ENCODE measurements at places on chromosomes 11 and 22.

GRCh38 chr11:108975641-108976071, 310.8 kb downstream of the DDX10 start:
- DNase-seq: no peak

DNA sequence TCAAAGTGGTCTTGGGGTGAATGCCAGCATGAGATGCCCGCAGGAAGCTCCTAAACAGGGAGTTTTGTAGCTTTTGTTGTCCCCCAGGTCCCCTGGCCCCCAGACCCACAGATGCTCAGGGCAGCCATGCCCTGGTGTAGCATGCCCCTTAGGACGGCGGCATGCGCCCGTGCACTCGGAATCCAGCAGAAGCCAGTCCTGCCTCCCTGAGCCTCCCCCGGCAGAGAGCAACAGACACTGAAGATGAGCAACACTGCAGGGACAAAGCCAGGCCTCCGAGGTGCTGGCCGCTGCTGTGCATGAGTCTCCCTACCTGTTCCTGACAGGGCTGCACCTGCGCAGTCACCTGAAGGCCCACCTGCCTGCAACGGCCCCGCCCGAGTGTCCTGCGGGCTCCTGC, 59.1 kb downstream of the TRMU start:
- DNase-seq: no peak

DNA sequence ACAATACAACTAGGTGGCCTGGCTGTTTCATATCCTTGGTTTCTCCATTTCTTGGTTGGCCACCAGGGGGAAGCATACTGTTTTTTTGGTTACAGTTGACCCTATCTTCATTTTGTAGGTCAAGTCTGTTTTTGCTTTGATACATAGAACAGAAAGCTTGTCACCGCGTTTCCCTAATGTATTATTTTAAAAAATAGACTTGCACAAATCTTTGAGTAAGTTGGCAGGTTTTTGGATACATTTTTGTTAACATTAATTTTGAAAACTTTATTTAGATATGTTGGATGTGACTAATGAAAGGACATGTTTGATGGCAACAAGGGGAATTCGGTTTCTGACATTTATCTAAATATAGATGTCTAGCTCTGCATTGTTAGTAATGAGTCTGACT, 3.0 kb downstream of the NCR3LG1 start:
- peak; percentile 65 for DNase-seq

DNA sequence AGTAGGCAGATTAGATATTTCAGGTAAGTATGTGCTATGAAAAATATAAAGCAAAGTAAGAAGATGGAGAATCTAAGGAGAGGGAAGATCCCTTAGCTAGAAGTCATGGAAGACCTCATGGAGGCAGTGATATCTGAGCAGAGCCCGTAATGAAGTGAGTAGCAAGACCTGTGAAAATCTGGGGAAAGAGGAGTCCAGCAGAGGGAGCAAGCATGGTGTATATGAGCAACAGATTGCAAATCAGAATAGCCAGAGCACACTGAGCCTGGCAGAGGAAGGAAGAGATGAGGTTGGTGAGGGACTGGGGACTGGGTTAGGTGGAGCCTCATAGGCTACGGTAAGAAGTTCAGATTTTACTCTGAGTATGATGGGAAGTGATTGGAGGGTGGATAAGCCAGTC, 9.4 kb downstream of the LHFPL7 start:
- DNase-seq: no peak

GRCh38 chr22:22849640-22850610, 37.7 kb upstream of the IGLL5 start:
- no peak for DNase-seq

DNA sequence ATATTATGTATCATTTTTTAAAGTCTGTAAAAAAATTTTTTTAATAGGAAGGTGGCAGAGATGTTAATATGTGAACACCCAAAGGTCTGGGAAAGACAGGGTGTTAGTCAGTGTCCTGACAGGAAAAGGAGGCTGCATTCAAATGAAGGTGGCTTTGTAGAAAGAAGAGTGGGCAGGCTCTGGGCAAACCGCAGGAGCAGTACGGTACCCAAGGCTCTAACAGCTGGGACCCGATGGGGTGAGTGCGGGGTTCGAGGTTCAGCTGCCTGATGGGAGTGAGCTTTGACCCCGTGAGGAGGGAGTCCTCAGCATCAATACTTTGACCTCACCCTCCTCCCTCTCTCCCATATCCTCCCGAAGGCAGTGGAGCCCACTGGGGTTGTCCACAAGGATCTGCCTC, 142.5 kb downstream of the C11orf91 start:
- DNase-seq: no peak

- DNase-seq: no peak
Measured at GRCh38 chr22:29391546-29391945, 3.2 kb upstream of the AP1B1 start.

DNA sequence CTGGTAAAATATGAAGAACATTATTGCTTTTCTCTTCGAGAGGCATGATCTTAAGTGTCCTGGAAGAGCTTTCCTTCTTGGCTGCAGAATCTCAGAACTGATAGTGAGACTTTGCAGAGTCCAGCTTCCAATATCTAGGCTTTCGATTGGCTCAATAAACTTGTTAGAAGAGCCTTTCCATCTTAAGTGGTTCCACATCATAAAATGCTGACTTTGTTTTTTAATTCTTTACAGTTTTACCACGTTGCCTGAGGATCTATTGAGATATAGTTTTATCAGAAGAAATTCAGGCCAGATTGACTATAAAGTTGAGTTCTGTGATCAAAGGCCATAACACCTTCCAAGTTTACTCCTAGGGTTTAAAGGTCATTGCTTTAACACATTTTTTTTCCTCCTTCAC, 15.6 kb upstream of the DNAJB7 start:
- no peak for DNase-seq

DNA sequence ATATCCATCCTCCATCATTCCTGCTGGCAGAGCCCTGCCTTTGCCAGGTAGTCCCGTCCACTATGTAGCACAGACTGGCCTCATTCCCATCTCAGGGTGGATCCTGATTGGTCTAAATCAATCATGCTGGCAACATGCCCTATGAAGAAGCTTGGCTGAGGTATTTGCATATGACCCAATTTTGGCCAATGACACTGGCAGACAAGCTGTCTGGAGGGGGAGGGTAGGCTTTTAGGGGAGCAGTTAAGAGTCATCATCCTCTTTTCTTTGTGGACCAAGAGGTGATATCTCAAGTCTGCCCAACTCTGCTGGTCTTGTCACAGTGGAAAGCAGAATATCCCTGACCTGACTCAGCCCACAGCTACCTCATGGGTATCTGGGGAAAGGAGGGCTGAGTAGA, 5.1 kb downstream of the CCDC89 start:
- DNase-seq: no peak

DNA sequence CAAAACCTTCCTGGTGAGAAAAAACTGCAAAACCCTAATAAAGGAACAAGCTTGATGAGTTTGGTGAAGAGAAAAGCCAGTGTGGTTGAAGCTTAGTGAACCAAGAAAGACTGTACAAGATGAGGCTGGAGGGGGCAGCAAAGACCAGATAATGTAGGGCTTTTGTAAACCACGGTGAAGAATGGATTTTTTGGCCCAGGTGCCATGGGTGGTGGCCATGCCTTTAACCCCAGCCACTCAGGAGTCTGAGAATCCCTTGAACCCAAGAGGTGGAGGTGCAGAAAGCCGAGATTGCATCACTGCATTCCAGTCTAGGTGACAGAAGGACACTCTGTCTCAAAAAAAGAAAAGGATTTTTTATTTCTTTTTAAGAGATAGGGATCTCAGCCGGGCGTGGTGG, 5.0 kb upstream of the ZDHHC5 start:
- DNase-seq: no peak

GRCh38 chr11:46279126-46280099, 2.0 kb downstream of the CREB3L1 start:
- DNase-seq: no peak

DNA sequence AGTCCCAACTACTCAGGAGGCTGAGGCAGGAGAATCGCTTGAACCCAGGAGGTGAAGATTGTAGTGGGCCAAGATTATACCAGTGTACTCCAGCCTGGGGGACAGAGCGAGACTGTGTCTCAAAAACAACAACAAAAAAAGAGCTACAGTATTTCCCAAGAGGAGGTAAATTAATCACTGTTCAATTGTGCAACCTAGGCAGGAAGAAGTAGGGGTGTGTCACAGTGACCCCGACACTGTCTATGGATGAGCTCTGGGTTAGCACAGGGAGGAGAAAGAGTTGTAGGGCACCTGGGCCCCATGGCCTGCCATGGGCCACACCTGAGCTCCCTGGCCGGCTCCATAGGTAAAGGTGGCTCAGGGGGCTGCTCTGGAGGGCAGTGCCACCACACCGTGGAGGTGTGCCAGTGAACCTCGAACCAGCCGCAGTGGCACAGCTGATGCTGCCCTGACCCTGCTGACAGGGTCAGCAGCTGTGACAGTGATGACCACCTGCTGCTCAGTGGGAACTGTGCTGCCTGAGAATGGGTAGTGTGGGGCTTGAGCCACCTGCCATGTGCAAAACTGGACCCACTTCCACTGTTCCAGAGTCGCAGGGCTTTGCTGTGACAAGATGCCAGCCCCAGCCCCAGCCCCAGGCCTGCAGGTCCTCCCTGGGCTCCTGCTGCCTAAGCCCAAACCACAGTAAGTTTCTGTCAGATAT, 84.0 kb upstream of the PITPNB start:
- no peak for DNase-seq

DNA sequence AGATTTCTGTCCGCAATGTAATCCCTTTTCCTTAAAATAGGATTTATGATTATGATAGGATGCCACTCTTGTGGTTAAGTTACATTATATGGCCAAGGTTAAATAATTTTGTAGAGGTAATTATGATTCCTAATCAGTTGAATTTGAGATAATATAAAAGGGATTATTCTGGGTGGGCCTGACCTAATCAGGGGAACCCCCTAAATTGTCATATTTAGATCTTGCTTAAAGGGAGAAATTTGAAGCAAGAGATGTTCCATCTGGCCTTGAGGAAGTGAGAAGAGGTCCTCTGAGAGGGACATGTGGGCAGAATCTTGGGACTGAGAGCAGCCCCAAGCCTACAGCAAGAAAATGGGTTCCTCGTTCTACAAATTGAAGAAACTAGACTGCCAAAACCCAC, 1550.1 kb upstream of the TENM4 start:
- no peak for DNase-seq

- no peak for DNase-seq
Measured at GRCh38 chr22:25203082-25203481, 3.4 kb downstream of the CRYBB3 start.

GRCh38 chr11:5703741-5704536, 14.3 kb downstream of the TRIM22 start:
- no peak for DNase-seq

DNA sequence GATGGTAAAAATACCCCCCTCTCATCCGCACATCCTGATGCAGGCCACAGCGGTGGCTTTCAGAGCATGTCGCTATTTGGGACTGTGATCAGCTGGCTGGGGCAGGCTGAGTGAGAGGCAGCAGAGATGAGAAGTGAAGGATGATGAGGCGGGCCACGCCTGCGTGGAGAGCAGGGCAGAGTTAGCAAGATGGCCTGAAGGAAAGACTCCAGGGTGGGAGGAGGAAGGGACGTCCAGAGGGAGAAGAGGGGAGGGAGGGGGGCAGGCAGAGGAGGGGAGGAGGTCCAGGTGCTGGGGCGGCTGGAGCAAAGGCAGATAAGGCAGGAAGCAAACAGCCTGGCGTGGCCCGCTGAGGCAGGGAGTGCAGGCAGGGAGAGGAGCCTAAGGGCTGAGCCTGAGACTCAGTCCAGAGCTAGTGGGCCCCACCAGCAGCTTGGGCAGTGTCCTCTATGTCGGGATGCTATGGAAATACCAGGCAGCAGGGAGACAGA, 29.1 kb downstream of the LRFN4 start:
- DNase-seq: no peak

DNA sequence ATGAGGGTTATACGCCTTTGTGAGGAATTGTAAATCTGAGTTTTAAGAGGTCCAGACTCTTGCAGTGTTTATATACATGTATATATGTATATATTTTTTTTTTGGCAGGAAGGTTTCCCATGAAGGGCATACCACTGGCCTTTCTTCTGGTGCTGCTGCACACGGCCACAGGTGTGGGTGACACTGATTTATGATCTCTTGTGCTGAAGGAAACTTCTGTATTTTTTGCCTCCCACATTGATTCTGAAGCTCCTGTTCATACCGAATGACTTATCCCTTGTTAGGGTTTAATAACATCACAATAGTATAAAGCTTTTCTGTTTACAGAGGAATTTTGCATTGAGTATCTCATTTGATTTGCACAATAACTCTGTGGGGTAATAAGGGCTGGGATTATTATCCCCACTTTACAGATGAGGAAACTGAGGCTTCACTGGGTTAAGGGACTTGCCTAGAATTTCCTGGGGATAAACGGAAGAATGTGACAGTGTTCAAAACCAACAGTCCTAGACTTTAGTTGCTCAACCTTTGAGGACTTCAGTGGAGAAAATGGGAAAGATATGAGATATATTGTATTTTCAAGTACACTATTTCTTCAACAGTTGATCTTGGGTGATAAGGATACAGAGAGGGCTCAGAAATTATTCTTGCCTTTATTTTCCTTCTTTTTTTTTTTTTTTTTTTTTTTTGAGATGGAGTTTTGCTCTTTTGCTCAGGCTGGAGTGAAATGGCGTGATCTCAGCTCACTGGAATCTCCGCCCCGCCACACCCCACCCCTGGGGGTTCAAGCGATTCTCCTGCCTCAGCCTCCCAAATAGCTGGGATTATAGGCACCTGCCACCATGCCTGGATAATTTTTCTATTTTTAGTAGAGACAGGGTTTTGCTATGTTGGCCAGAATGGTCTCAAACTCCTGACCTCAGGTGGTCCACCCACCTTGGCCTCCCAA, 70.1 kb downstream of the MICAL2 start:
- no peak for DNase-seq

DNA sequence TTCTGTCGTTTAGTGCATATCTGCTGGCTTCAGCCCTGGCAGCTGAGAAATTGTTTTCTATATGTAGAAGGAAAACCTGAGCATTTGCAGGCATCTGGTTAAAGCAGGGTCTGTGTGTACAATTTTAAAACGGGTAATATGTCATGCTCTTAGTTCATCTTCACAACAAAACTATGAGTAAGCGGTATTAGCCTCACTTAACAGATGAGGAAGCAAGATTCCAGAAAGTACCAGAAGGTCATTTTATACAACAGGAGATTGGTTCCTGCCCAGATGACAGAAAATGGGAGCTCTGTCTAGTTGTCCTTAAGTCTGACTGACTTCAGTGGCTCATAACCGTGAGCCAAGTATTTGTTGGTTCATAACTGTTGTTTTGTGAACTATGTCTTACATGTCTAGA, 1.1 kb downstream of the TIMM10B start:
- no peak for DNase-seq

- DNase-seq: no peak
Measured at GRCh38 chr11:107713009-107713408, 1.2 kb upstream of the SLN start.
